Right lobe of liver (tissue), 6 donors: ENCODE measurements at places on chromosomes 12 and 14.

- no peak for DNase-seq
These were observed 128.5 kb downstream of the HMGA2 start for GRCh38 chr12:65952737-65953209.

- DNase-seq, result no peak
These were observed 20.5 kb downstream of the VCPKMT start for GRCh38 chr14:50095895-50096294.

DNA sequence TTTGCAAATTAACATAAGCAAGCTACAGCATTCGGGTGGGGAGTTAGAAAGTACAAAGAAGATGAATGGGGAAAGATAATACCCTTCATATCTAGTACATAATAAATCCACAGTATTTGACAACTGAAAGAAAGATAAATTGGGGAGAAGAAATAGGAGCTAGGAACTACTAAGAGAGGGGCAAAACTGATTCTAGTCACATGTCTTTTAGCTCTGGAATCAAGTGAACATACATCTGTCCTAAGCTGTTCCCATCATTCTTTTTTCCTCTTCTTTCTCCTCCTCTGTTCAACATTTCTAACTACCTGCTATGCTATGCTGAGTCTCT lies 15.3 kb upstream of the APOF start:
- DNase-seq, result no peak

DNA sequence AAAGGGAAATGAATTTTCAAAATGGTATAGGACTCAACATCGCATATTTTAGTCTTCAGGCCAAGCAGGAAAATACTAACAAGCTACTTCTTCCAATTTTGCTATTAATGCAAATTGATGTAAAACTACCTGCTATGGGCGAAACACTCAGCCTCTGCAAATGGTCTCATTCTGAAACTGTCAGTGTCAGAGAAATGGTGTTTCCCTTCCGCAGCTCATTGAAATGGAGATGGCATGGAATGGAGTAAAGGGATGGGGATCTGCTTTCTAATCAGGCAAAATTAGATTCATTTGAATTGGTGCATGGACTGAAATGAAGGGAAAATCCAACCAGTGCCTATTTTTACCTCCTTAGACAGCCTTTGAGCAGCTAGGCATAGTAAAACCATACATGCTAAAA lies 80.4 kb upstream of the EEA1 start:
- DNase-seq, result no peak

- no peak for DNase-seq
These were observed 184.3 kb downstream of the CCDC91 start for GRCh38 chr12:28374556-28374955.

GRCh38 chr12:14435627-14436026 lies 70.1 kb downstream of the ATF7IP start:
- no peak for DNase-seq

DNA sequence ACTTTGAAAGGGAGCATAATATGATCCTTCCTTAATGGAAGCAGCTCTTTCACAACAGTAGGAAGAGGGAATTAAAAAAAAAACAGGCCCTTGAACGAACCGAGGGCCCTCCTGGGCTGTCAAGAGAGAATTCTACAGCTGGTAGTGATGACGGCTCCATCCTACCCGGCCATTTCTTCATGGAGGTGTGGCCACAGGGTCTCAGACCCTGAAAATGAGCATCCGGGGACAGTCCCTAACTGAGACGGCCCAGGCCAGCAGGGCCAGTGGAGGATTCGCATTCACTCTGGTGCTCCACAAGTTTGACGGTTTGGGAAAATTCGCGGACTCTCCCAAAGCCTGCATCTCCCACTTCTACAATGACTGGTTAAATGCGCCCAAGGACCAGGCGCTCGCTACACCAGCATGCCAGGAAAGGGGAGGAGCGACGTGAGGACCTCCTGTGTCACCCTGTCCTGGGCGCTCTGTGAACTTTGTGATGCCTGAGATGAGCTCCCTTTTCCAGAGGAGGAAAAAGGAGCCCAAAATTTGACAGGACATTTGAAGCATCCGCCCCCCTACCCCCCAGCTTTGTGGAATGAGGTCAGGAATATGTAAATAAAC lies 66.8 kb downstream of the BCL11B start:
- no peak for DNase-seq

- DNase-seq, result no peak
These were observed 61.1 kb downstream of the RPS6KA5 start for GRCh38 chr14:90999299-90999698.

DNA sequence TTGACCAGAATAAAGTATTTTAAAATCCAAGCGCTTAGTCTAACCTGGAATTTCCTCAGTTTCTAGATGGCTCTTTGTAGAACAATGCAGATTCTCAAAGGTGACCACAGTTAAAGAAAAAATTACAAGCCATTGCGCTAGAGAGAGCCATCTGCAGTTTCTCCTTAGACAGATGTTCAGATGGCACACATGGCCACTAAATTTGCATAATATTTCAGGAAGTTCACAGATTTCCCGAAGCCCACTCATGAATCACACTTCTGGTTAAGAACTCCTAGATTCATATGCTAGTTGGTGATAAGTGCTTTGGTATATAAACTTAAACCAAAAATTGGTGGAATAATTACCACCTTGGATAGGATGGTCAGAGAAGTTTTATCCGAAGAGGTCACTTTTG lies 749 bp downstream of the AKAP3 start:
- DNase-seq, result no peak

DNA sequence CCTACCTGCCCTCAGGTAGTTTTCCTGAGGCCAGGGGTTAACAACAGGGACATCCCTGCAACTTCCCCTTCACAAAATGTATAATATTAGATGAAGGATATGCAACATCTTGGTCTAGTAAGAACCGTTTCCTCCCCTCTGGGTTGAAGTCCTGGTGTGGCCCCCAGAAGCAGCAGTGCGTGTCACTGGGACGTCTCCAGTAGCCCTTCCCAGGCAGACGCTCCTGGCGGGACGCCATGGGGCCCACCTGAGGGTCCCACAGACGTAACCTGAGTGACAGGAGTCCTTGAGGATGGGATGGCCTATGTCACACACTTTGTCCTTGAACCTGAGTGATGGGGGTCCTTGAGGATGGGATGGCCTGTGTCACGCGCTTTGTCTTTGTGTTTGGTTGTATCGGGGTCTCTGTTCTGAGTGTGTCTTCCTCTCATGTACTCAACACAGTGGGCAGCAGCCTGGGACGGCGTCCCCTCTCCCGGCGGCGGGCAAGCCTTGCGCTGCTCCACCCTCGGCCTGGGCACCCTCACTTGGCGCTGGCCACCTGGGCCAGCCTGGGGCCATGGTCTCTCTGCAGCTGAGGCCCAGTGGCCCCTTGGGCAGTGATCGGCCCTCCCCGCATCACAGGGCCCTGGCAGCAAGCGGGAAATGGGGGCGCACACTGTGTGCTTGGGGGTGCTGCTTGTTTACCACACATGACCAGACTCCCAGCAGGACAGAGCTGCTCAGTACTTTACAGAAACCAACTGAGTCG lies 14.3 kb upstream of the AMN start:
- DNase-seq, result no peak

- no peak for DNase-seq
These were observed 730 bp downstream of the PPP1R3E start for GRCh38 chr14:23301969-23302289.

- DNase-seq, result no peak
These were observed 7.5 kb downstream of the UBR7 start for GRCh38 chr14:93214598-93214997.

DNA sequence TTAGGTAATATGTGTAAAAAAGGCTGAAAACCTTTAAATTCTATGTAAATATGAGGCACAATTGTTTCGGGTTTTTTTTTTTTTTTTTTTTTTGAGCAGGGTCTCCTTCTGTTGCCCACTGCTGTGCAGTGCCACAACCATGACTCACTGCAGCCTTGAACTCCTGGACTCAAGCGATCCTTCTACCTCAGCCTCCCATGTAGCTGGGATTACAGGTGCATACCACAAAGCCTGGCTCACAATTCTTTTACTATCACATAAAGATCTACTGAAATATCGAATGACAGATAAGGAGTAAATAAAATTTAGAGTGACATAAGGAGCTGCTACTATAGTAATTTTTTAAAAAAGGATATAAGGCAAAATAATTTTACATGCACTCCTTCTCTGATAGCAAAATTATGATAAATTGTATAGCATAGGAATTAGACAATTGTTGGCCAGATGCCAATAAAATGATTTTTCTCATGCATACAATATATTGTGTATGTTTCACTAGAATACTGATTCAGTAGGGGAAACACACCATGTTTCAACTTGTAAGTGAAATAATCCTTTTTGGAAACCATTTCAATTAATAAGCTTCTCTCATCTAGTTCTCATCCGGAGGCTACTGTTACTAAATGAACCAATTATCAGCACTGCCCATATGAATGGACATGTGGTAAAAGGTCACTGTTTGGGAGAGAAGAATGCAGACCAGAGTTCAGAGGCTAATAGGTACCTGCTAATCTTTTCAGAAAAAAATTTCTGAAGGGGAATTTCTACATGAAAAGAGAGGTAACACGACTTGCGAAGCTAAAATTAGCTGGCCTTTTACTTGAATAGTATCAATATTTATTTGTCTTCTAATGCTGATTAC lies 108.4 kb downstream of the PPP1R12A start:
- no peak for DNase-seq

- no peak for DNase-seq
These were observed 23.1 kb downstream of the AMN start for GRCh38 chr14:102945346-102946130.

GRCh38 chr12:110606253-110606611 lies 7.7 kb upstream of the TCTN1 start:
- no peak for DNase-seq

GRCh38 chr12:78004249-78005093 lies 173.8 kb downstream of the NAV3 start:
- DNase-seq, result no peak

GRCh38 chr12:113471619-113472171 lies at the start of gene LHX5:
LHX5 (minus strand) TSS chr12:113471871; CDS start chr12:113471498, 373 bp downstream.
- DNase-seq, result no peak

- DNase-seq, result no peak
These were observed 728.5 kb downstream of the FSCB start for GRCh38 chr14:43778570-43778936.

DNA sequence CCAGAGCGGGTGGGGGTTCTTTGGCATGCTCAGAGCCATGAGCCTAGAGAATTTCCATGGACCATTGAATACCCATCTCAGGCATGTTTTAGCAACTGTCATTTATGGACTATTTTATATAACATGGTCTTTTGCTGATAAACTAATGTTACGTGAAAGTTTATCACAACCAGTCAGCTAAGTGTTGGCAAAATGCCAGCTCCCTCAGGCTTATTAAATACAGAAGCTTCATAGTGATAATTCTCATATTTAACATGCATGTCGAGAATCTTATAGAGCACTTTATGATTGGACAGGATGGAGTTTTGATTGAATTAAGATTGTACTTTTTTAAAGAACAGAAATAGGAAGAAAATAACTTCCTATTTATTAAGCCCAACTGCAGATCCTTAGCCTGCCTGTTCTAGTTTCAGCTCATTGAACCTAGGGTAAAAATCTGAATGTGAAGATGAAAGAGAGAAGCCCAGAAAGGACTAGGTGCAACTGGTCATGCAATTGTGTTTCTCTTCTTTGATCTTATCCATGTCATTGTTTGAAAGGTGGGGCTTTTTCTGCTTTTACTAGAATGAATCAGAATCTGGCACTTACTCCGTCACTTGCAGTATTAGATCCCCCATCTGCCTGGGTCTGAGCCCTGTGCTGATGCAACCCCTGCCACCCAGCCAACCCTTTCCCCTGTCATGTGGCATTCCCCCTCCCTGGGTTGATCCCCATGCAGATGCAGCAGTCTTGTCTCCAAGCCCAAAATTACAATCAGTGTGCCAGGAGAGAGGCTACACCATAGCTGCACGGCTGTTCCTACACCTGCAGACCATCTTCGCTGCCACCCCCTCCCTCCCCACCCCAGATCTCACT lies 134.6 kb upstream of the EVL start:
- DNase-seq, result no peak

- DNase-seq, result no peak
These were observed 1.9 kb downstream of the BRI3BP start for GRCh38 chr12:124995200-124995961.

DNA sequence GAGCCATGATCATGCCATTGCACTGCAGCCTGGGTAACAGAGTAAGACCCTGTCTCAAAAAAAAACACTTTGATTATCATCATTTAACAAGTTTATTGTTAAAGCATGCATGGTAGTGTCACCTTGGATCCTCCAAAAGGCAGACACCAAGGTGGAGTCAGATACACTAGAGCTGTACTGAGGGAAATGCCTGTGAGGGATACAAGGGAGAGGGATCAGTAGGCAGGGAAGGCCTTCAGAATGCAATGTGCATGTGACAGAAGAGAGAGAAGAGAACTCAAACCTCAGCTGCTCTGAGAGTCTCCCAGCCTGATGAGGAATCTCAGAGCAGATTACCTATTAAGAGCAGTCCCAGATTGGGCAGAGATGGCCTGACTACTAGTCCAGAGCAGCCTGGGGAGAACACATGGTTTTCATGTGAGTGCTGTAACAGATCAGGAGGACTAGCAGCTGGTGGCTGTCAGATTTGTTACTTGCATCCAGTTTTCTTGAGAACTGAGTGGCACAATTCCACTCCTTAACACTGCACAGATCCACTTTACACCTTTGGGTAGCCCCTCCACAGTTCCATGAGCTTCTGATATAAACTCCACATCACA lies 38.0 kb upstream of the A2ML1 start:
- DNase-seq, result no peak

GRCh38 chr12:51183816-51184215 lies 10.9 kb upstream of the TFCP2 start:
- DNase-seq, result no peak

DNA sequence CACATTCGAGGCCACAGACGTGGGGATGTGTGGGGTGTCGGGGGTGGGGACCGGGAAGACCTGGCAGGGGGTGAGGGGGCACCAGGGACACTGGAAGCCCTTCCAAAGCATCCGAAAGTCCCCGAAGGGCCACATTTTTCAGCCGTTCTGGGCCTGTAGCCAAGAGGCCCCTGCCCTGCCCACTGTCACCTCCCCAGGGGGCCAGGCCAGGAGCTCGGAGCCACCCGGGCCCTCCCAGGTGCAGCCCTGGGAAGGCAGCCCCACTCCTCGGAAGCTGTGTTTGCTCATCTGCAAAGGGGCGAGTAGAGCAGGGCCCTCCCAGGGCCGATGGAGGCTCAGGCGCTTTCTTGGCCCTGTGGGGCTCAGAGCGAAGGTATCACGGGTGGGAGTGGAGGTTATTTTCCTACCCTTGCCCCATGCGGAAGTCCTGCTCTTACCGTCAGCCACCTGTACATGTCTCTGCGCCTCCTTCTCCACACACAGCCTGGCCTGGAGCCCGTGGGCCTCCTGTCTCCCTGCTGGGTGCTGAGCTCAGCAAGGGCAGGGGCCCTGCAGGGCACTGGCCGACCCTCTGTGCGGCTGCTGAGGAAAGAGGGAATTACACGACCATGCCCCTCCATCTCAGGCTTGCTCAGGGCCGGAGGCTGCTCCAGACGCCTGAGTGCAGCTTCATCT lies 27.2 kb downstream of the NOC4L start:
- peak; percentile 23 for DNase-seq

DNA sequence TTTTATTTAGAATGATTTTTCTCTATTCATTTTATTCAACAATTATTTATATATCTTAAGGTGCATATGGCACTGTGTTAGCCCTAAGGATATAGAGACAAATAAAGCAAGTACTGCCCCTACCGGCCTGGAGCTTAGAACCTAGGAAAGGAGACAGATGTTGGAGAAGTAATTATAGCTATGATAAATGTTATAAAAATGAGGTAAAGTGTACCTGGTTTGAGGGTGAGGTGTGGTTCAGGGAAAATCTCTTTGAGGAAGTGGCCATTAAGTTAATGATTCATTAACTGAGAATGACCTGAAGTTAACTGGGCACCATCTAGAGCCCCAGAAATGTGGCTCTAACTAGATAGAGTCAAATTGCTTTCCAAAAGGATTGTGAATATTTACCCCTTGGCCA lies 31.9 kb downstream of the CDKL1 start:
- peak; percentile 19 for DNase-seq

GRCh38 chr12:132142679-132143335 lies 1.3 kb downstream of the DDX51 start:
- peak; percentile 16 for DNase-seq
